ENCODE measurements at places on chromosomes 6 and 20.

- DNase-seq: no peak
Observed at GRCh38 chr20:20188647-20189046, 136.3 kb downstream of the CFAP61 start.

DNA sequence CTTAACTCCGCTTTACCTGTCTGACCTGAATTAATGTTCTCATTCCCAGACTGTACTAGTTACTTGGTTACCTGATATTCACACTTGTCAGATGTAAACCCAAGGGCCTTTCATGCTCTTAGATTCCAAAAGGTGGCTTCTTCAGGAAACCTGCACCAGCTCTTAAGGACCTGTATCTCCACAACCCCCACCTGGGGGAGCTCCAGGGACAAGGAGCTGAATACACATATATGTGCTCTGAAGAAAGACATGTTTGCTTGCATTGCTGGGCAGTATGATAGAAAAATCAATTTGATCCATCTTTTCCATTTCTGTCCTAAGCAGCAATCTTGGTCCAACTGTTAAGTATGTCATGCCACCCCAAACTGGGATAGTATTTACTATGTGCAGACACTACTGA lies 64.8 kb upstream of the POU3F2 start:
- DNase-seq: no peak

DNA sequence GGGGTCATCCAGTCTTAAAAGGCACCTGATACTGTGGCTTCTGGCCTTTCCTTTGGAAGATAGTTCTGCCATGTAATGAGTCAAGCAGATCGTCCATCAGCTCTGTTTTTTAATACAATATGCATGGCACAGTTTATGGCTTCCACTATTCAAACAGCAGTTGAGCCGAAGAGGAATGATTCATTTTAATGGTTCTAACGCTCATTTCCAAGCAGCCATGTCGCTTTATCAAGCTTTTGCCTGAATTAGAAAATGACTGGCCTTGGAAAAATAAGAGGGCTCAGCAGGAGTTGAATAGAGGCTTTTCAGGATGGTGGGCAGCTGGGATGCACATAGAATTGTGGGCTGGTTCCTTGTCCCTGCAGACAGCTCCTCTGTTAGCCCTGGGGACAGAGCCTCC lies 138.1 kb downstream of the SOBP start:
- no peak for DNase-seq

DNA sequence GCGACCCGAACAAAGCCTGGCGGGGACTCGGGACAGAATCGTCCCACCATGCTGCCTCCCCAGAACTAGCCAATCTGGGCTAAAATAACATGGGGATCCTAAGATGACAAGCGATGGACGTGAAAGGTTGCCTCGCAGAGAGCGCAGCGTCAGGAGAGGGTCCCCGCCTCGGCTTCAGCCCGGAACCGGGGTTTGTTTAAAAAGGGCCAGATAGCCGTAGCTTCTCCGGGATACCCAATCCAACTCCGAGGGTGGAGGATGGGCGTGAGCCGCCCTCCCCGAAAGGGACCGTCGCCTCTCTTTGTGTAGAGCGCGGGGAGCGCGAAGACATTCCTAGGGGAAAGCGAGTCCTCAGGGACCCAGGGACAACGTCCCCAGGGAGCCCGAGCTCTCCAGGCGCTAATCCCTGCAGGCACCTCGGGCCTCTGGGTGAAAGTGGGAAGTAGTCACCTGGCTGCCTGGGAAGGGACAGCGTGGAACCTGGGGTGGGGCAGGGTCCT lies 643 bp downstream of the CD24 start:
- peak; percentile 24 for DNase-seq

GRCh38 chr20:57409316-57409671 lies 18.1 kb downstream of the RBM38 start:
- DNase-seq: no peak

GRCh38 chr6:22471132-22471690 lies 98.2 kb upstream of the HDGFL1 start:
- DNase-seq: peak; percentile 10

DNA sequence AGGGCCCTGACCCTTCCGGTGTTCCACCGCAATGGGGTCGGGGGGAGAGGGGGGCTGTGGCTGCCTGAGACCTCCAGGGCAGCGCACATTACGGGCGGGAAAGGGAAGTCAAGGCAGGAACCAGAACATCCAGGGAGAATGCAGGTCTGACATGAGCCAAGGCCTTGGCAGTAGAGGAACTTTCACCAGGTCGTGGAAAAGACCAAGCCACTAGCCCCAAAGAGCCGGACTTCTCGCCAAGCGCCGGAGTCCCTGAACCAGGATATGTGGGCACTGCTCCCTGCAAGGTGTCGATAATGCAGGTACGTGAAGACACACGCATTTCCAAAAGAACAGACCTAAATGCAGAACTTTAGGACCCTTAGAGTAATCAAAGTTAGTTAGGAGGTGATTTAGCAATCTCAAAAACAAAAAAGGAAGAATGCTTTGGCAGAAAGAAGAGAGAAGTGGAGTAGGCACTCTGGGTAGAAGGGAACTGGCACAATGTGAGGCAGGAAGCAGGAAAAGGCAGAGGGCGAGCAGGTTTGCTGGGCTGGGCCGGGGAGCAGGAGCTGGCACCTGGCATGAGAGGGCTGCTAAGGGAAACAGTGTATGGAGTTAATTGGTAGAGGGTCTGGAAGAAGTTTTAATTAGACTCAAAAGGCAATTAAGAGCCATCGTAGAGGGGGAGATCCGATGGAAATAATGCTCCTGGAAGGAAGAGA lies 14.3 kb downstream of the POU3F2 start:
- no peak for DNase-seq

GRCh38 chr20:14334306-14334930 lies 3.0 kb downstream of the FLRT3 start:
- DNase-seq: no peak

DNA sequence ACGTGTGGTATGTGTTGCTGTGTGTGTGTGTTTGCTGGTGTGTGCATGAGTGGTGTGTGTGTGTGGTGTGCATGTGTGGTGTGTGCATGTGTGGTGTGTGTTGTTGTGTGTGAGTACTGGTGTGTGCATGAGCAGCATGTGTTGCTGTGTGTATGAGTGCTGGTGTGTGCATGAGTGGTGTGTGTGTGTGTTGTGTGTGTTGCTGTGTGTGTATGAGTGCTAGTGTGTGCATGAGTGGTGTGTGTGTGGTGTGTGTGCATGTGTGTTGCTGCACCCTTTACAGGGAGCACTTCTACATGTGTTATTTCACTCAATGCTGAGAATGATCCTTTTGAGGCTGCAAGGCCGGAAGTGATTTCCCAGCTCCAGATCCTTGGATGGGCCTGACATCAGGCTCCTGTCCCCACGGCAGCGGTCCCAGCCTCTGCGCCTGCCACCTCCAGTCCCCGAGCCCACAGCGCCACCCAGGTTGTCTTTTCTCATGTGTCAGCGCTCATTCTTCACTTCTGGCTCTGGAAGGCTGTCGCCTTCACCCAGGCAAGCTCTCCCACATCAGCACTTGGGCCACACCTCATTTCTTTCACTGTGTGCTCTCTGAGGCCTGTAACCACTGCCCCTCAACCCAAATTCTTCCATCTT lies 2.6 kb downstream of the NPEPL1 start:
- no peak for DNase-seq

DNA sequence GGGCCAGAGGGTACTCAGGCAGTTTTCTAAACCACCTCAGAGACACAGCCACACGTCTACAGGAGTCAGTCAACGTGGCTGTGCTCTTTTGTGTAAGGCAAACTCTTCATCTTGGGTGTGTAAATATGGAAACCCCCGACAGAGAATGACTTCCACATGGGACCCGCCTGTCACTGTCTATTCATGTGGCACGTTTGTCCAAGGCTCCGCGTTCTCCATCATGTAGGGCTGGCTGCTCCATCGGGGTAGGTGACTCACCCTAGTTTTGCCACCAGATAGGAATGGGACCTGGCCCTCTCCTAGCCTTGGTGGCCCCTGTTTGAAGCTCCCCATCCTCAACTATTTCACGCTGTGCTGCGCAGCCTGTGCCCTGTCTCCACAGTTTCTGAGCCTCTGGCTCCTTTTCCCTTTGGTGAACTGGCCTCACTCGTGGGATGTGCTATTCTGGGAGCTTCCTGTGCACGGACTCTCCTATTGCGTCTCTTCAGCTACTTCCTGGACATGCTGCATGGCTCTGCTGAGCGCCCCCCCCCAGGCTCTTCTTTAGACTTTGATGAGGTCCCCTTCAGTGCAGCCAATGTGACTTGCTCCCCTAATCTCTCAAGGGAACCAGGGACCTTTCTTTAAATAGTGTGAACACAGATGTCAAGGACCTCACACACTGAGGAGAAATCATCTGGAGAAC lies 143.2 kb upstream of the PDE10A start:
- no peak for DNase-seq

GRCh38 chr6:55255113-55255512 lies 72.2 kb upstream of the GFRAL start:
- no peak for DNase-seq

Data from DMS79 (cell line).